ENCODE measurements at places on chromosomes 6 and 20.

GRCh38 chr20:11229772-11230171 is 556.0 kb upstream of the JAG1 start:
- DNase-seq = no peak

DNA sequence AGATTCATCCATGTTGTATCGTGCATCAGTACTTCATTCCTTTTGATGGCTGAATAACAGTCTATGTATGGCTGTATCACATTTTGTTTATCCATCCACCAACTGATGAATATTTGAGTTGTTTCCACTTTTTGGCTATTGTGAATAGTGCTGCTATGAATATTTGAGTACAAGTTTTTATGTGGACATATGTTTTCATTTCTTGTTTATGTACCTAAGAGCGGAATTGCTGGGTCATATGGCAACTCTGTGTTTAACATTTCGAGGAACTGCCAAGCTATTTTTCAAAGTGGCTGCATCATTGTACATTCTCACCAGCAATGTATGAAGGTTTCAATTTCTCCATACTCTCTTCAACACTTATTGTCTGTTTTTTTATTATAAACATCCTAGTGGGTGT is 3.0 kb upstream of the RREB1 start:
- no peak for DNase-seq

- DNase-seq = no peak
These were observed 391 bp upstream of the B3GAT2 start for GRCh38 chr6:70957284-70957617.

DNA sequence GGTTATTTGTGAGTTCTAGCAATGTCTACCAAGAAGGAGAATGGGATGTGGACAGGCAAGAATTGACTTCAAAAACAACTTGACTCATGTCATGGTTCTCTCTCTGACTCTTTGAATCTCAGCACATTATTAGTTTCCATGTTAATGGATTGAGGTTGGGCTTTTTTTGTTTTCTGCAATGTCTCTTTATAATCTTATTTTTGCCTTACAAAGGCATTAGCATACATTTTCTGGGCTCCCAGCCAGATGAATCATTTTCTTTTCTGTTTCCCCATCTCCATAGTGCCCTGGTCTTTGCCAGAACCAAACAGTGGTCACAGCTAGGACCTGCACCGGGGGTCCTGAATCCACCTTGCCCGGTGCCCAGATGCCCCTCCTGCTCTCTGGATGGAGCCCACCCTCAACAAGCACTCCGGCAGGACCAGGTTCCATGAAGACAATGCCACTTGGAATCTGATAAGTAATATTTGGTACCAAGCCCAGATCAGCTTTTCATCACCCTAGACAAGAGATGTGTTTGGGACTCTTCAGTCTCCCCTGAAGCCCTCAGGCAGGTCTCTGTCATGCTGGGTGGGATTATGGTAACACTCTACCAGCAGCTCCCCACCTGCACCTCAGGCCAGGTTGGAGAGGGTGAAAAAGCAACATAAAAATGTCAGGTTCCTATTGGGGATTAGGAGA is 266.7 kb upstream of the SULF2 start:
- DNase-seq = no peak

DNA sequence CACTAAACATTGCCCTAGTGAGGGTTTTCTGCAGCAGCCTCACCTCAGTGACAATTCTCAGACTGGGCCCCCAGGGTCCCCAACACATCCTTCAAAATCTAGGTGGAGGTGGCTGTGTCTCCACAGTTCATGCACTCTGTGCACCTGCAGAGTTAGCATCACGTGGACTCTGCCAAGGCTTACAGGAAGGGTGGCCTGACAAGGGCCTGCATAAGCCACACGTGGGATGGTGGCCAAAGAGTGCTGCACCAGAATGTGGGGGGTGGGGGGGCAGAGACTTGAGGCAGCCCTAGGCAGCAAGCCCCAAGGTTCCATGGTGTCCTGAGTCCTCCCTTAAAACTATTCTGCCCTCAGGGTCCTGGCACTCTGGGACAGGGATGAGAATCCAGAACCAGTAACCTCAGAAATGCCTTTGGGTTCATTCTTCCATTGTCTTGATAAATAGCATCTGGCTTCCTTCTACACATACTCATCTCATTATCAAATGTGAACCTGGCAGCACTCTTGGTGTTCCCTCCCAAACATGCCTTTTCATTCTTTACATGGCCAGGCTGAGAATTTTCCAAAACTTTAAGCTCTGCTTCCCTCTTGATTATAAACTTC is 1.6 kb upstream of the SERPINB1 start:
- no peak for DNase-seq

DNA sequence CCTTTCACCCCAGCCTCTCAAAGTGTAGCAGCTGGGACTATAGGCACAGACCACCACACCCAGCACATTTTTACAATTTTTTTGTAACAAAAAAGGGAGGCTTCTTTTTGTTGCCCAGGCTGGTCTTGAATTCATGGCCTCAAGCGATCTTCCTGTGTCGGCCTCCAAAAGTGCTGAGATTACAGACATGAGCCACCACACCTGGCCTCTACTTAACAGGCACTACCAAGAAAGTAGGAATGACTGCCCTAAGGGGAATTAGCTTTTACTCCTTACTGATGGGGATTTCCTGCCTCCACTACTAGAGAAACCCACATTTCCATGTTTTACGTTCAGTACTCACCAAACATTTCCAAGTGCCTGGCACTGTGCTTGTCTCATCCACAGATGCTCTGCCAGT is 109.6 kb downstream of the CARMIL1 start:
- no peak for DNase-seq

GRCh38 chr6:10557913-10558312 is 36.8 kb downstream of the GCNT2 start:
- DNase-seq = no peak

DNA sequence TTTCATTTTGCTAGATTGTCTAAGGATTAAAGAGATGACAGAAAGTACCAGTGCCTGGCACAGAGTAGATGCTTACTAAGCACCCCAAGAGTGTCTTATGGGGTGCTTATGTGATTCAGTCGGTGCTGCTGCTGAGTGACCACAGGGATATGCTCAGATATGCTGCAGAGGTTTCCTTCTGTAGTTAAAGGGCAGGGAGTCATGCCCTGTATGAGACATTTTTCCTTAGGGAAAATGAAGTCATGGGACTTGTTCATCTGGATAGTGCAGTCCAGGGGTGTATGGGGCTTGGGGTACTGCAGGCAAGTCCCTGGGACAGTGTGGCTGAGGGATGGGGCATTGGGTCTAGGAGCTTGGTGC is 25.1 kb downstream of the TOX2 start:
- DNase-seq = no peak

DNA sequence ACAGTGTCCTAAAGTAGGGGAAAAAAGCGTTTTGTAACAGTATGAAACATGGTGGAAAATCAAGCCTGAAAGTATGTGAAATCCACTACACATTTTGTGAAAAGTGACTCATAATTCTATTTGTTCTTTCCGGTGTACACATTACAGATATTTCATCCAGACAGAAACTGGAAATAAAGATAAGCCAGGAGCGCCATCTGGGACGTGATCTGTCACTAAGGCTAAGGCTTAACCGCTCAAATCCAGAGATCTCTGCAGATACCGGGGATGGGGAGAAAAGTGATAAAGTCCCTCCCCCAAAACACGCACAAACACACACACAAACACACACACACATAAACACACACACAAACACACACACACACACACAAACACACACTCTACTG is 26.6 kb upstream of the SRSF6 start:
- no peak for DNase-seq

DNA sequence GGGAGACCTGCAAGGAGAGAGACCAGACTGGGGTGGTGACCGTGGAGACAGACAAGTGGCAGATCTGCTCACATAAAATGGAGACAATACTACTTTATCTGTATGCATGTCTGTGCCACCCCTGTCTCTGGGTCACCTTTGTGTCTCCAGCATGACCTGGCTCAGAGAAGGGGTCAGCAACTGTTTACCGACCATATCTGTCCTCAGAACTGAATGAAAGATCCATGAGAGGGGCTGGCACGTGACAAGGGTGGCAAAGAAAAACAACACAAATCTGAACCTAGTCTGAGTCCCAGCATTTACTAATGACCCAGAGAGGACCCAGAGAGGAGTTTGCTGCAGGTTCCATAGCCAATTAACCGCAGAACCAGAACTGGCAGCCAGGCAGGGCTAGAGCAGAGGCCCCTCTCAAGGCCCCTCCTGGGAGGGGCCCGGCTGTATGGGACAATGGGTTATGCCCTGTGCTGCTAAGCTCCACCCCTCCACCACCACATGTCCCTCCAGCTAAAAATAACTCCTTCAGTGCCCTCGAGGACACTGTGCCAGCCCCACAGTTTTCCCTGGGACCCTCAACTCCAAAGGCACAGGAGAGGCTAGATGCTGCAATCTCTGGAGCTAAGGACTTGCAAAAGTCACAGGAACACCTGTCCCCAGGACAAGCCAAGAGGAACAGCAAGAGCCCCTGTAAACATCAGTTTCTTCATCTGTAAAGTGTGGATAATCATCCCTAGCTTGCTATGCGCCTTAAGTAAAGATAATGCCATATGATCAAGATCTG is 2.2 kb downstream of the AHCY start:
- no peak for DNase-seq

DNA sequence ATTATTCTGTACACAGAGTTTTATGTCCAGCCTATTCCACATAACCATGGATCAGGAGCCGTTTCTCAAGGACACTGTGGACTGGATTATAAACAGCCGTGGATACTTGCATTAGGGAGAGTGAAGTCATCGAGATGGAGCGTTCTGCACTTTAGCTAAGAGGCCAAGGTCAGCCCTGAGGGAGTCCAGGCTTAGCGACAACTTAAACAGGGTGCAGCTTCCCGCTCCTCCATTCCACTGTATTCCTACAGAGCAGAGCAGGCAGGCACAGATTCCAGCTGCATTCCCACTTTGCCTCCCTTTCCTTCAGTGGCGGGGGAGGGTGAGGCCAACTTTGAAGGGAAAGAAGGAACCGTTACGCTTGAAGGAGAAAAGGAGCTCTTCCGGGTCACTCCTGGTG is 59.5 kb downstream of the RAMACL start:
- DNase-seq = no peak

DNA sequence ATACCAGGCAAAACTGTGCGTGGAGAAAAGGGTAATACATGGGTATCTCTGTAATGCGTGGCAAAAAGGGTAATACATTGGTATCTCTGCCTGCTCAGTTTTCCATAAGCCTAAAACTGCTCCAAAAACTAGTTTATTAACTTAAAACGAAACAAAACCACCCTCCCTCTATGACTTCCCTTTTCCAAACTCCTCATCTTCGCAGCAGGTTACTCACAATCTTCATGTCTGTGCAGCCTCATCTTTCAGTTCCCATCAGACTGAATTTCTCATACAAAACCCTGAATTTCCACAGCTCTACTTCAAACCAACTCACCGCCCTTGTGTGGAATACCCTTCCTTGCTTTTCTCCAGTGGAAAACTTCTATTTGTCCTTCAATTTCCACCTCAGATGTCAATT is 199.4 kb downstream of the PHACTR1 start:
- no peak for DNase-seq

- DNase-seq = no peak
These were observed 26.2 kb upstream of the LRRC1 start for GRCh38 chr6:53768636-53769035.

GRCh38 chr6:114096561-114097172 is 125.7 kb upstream of the HDAC2 start:
- no peak for DNase-seq

DNA sequence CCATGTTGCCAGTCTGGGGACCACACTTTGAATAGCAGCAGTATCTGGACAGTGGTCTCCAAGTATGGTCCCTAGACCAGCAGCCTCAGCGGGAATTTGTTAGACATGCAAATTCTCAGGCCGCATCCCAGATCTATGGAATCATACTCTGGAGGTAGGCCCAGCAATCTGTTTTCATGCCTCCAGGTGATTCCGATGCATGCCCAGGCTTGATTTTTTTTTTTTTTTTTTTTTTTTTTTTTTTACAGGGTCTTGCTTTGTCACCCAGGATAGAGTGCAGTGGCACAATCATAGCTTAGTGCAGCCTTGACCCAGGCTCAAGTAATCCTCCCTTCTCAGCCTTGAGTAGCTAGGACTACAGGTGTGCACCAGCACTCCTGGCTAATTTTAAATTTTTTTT is 682 bp upstream of the SLA2 start:
- DNase-seq = no peak

Data from progenitor cell of endocrine pancreas (in vitro differentiated cells).